ENCODE measurements at places on chromosomes 3 and 15.

GRCh38 chr3:45496555-45496954 lies 98.0 kb upstream of the LIMD1 start:
- no peak for DNase-seq

- DNase-seq: no peak
Measured at GRCh38 chr15:66390678-66391077, 4.0 kb downstream of the MAP2K1 start.

GRCh38 chr3:82080792-82081191 lies 319.3 kb upstream of the GBE1 start:
- no peak for DNase-seq

- no peak for DNase-seq
Measured at GRCh38 chr3:56689303-56689702, 6.2 kb upstream of the TASOR start.

DNA sequence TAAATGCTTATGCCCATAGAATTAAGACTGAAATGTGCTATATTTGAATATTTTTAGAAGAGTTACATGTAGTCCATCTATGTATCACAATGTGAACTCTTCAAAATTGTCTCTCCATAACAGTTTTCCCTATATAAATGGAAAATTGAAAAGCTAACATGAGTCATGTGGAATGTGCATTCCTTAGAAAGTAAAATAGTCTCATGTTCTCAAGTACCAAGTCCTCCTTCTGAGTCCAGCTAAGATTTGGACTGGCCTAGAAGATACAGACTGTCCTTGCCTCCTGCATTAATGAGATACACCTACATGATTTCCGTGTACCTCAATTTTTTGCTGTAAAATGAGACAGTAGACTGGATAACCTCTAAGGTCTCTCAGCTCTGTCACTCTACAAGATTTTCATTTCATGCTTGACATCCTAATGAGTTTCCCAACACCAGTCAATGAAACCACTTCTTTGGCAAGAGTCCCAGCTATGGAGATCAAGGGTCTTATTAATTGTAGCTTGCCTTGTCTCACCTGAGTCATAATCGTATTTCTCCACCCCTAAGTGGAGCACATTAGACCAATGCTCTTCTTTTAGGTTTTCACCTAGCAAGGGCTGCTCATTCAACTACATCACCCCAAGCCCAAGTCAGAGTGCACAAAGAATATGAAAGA lies 350.6 kb upstream of the IL12A start:
- no peak for DNase-seq
